A673 (cell line): ENCODE measurements at places on chromosomes 1 and 21.

DNA sequence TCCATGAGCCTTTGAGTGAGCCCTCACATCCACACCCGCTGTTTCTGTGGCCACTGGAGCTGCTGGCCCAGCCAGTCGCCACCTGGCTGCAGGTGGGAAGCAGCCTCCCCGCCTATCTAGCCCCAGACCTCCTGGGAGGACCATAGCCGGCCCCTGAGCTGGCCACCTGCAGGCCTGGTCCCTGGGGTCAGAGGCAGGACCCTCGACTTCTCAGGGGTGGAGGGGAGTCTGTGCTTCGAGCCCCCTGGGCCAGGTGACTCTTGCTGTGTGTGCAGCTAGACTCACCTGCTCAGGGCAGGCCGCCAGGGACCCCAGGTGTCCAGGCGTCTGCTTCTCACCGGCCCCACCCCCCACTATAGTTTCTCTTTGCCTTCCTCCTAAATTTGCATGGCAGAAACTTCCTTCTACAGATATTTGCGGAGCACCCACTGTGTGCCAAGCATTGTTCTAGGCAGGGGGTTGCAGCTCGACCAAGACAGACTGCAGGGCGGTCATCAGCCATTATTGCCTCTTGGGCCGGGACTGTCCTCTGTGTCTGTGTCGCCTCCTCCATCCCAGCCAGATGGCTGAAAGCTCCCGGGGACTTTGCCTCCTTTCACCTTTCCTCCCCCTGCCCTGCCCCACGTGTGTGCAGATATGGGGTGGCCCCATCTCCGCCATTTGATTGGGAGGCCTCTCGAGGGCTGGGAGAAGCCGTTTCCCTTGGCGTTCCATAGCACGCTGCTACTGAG, 27.3 kb downstream of the SPSB1 start:
- no peak for DNase-seq

DNA sequence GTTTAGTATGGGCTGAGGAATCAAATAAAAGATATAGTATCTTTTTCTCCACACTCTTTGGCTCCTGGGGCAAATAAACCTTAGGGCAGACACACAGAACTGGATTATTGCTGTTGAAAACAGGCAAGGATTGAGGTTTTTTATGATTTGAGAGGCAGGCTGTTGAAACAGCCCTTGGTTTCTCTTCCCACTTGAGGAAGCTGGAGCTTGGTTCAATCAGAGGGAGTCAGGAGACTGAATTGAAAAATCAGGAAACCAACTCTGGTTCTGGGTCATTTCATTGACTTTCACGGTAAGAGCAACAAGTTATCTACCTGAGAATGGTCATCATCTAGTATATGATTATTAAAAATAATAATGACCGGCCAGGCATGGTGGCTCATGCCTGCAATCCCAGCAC, 108.4 kb downstream of the CNIH3 start:
- DNase-seq, result no peak

DNA sequence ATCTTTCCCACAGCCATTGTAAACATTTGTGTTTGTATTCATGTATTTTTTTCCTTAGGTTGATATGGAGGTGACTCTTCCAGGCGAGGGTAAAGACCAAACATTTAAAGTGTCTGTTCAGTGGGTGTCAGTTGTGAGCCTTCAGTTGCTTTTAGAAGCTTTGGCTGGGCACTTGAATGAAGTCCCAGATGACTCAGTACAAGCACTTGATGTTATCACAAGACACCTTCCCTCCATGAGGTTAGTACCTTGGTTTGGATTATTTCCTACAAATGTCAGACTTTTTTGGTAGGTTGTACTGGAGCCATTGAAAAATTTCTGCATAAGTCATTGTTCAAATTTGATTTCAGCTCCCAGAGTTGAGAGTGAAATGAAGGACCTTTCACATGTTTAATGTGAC, 17.4 kb downstream of the AGO4 start:
- no peak for DNase-seq

DNA sequence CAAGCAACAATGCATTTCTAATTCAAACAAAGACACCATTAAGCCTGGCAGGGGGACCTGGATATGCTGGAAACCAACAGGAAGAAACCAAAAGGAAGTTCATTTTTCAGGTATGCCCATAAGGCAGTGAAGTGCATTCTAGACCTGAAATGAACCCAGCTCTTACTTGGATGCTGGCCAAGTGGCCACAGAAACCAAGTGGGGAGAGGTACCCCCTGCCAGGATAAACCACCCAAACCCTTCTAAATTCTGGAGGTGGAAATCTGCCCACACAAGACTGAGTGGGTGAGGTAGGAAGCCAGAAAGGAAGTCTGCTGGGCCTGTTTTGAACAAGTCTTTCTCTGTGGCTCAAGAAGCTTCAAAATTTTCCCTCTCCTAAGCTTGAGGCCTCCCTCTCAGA, 2.6 kb downstream of the CD5L start:
- DNase-seq, result no peak

DNA sequence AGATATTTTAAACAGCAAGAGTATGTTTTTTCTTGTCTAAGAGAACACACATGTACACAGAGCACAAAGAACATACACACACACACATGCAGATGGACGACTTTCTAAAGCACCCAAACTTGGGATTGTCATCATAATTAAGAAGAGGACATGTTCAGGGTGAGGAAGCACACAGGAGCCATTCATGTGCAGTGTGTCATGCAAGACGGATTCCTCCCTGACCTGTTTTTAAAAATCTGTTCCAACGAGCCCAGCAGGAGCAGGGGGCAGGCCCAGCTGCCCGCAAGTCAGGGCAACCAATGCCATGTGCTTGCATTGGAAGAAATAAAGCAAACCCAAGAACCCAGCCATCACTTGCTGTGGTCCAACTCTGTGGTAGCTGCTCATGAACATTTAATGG, 167.3 kb upstream of the ZNF644 start:
- DNase-seq, result no peak

DNA sequence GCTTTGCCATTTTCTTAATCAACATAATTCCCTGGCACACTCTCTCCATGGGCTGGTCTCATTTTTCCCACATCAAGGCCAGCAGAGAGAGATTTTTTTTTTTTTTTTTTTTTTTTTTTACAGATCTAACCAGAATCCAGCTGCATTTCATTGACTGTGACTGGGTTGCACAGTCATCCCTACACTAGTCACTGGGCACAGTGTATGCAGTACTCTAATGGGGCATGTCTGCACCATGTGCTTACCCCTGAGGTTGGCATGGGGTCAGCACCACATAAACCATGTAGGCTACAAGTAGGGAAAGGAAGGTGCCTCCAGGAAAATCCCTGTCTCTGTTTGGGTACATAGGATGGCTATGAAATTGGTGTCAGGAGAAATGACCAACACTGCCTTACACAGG, 64.1 kb upstream of the LRP8 start:
- no peak for DNase-seq

DNA sequence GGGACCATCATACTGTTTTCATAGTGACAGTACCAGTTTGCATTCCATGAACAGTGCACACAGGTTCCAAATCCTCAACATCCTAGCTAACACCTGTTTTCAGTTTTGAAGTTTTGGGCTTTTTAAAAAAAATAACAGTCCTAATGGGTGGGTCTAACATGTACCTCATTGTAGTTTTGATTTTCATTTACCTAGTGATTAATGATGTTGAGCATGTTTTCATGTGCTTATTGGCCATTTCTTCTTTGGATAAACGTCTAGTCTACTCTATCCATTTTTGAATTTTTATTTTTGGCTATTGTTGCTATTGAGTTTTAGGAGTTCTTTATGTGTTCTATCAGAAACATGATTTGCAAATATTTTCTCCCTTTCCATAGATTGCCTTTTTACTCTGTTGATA, 3.4 kb downstream of the GBP6 start:
- no peak for DNase-seq

GRCh38 chr1:226607268-226607660, 58.7 kb downstream of the STUM start:
- no peak for DNase-seq

- DNase-seq, result no peak
These were observed 19.7 kb upstream of the RNU1-4 start for GRCh38 chr1:16720351-16721223.

DNA sequence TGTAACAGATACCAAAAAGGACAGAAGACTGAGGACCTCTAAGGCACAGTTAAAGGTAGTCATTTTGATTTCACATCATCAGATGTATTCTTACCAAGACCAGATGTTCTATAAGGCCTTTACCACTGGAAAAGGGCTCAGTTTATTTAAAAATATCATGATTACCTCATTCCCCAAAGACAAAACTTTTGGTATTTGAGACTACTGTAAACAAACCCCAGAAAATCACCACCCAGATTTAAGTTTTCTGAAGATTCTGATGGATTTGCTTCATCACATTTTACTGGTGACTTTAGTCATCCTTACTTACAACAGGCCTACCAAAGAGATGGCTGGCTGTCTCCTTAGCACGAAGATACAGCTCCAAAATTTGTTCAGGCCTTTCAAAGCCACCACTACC, 8.3 kb downstream of the ENAH start:
- no peak for DNase-seq

- no peak for DNase-seq
These were observed 182.0 kb downstream of the IGSF21 start for GRCh38 chr1:18289597-18289996.

- DNase-seq, result no peak
These were observed 30.7 kb downstream of the DAB1 start for GRCh38 chr1:57393058-57393584.

DNA sequence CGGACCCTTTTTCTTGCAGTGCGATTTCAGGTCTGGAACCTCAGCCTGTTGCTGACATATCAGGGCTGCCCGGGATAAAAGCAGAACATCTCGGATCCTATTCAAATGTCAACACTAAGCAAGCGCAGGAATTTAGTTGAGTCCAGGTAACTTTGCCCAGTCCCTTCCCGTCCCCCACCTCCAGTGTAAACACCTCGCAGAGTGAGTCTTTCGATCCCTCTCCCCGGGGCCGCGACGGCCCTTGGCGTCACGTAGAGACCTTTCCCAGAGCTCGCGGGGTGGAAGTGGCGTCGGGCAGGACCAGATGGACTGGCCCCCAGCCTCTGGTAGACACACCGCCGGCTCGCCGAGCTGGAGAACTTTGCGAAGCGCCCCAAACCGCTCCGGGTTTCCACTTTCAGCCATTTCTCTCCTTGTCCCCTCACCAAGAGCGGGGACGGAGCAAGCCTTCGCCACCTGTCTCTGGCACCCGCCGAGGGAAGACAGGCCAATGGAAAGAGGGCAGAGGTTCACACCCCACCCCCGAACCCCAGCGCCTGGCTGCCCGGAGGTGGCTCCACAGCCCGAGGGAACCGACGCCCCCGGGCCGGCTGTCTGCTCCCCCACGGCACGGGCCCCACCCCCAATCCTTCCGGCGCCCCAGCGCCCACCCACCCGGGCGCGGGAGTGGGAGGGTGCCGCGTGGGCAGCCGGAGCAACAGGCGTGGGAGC, 570 bp downstream of the KCND3 start:
- no peak for DNase-seq

DNA sequence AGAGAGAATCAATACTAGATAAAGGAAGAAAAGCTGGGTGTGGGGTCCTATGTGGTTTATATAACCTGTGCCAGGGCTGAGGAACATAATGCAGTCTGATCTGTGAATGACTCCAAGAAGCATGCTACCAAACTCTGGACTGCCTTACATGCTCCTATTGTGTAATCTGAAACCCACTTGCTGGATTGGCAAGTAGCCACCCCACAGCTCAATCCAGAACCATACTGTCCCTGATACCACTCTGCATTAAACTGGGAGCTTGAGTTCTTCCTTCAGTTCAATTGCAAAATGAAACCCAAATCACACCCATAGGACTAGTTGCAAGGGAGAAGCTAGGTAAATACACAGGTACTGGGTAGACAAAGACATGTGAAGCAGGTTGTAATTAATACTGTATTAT, 115.4 kb upstream of the NEGR1 start:
- DNase-seq, result peak; percentile 70

GRCh38 chr1:181386951-181387350, 96.4 kb upstream of the CACNA1E start:
- DNase-seq, result no peak

DNA sequence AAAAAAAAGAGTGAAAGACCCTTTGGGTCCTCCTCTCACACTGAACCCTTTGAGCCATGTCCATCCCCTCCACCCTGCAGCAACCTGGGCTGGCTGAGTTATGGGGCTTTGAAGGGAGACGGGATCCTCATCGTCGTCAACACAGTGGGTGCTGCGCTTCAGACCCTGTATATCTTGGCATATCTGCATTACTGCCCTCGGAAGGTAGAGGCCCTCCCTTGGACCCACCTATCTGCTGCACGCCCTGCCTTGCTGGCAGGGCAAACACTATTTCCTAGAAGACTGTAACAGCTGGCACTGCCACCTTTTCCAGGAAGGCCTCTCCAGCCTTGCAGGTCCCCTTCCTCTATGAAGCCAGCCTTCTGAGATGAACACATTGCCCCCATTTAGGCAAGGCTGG, 1.1 kb downstream of the SLC50A1 start:
- DNase-seq, result no peak

DNA sequence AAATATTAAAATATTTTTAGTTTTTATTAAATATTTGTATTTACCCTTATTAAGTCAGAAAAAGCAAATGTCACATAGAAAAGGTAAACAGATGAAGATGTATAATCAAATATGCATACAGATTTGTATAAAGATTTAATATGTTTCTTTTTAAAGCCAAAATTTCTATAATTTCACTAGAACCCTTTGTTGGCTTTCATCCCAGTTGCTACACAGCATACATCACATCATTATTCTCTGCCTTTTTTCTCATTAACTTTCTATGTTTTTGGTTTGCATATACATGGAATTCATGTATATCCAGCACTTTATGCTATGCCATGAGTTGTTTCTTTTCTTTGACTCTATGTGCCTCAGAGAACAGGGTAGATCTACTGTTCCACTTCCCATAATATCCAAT, 957.9 kb upstream of the ADGRL2 start:
- DNase-seq, result no peak

GRCh38 chr1:10530281-10530740, 55.6 kb downstream of the PEX14 start:
- DNase-seq, result no peak

GRCh38 chr1:8956461-8957349, 11.0 kb downstream of the CA6 start:
- DNase-seq, result no peak

DNA sequence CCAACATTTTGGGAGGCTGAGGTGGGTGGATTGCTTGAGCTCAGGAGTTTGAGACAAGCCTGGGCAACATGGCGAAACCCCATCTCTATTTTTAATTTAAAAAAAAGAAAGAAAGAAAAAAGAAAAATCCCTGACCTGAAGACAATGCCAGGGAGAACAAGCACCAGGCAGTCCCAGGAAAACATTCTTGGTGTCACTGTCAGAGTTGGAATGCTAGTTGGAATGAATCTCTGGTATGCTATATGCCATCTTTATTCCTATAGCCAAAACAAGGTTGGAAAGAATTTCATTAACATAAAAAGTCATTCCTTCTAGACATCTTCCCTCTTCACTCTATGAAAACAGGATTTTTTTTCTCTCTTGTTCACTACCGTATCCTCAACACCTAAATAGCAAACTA, 2.8 kb downstream of the DNAJC8 start:
- DNase-seq, result no peak

- DNase-seq, result no peak
These were observed 82.1 kb downstream of the VPS26C start for GRCh38 chr21:37184784-37185593.

GRCh38 chr1:7252411-7253117, 467.3 kb downstream of the CAMTA1 start:
- no peak for DNase-seq
